ENCODE measurements at places on chromosomes 2 and 18.

- DNase-seq, result no peak
These were observed 22.0 kb downstream of the SLC14A1 start for GRCh38 chr18:45745817-45746461.

DNA sequence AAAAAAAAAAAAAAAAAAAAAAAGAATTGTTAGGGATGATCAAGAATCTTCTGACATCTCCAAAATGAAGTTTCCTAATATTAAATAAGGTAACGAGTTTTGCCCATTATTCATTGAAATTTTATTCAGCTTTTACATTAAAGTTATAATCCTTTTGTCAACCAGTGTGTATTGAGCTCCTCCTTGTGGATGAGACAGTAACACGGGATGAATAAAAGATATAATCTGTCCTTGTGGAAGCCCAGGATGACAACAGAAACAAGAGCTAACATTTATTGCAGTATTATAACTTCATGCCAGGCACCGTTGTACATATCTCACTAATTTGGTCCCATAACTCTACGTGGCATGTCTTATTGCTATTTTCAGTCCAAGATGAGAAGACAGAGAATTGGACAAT lies 33.4 kb upstream of the SERPINB7 start:
- DNase-seq, result peak; percentile 57

GRCh38 chr2:68828887-68829708 lies 42.1 kb downstream of the BMP10 start:
- peak; percentile 54 for DNase-seq

DNA sequence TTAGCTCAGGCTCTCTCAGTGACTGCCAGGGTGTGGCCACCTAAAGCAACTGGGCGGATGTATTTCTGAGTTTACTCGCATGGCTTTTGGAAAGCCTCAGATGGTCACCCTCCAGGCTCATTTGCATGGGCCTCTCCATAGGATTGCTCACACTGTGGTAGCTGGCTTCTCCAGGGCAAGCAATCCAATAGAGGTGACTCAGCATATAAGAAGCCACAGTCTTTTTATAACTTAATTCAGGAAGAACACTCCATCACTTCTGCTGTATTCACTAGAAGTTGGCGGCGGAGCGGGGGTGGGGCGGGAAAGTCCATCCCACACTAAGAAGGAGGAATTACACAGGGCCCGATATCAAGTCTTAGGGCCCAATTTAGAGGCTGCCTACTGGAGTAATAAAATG lies 3.6 kb upstream of the DOK6 start:
- no peak for DNase-seq

DNA sequence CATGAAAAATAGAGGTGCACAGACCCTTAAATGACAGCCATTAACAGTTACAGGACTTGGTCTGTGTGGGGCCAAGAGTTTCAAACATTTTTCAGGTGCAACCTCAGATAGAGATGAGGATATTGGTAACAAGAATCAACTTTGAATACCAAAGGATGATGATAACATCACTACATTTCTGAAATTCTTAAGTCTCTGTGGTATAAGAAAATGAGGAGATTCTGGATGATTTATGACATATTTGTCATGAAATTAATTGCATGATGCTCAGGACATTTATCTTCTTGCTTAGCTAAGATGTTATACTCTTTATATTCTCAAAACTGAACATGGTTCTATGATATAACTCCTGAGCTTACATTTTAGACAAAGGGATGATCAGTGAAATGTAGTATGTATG lies 471.8 kb upstream of the CWC22 start:
- DNase-seq, result no peak

GRCh38 chr2:60498127-60498815 lies 55.2 kb downstream of the BCL11A start:
- DNase-seq, result no peak

DNA sequence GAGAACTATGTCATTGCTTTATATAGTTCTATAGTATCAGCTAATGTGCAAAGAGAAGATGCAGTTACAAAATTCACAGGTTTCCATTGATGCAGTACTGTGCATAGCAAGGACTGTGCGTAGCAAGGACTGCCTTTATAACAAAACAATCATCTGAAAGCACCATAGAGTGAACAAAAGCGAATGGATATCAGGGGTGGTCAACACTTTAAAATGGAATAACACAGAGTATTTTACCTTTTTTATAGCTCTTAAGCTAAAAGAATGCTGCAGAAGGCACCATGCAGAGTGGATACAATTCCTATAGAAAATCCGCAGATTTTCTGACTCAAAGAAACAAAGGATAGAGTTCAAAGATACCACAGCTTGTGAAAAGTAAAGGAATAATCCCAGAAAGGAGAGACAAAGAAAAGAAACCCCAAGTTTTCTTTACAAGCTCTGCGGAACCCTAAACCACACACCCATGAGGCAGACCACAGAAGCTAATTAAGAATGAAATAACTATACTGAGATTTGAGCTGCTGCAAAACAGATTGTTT lies 229.9 kb upstream of the DTNA start:
- DNase-seq, result no peak
